Right lung (tissue), 10 donors: ENCODE measurements at places on chromosomes 13 and 19.
A peak's percentile ranks its signal among the peaks of the same experiment; 100 is the strongest.

DNA sequence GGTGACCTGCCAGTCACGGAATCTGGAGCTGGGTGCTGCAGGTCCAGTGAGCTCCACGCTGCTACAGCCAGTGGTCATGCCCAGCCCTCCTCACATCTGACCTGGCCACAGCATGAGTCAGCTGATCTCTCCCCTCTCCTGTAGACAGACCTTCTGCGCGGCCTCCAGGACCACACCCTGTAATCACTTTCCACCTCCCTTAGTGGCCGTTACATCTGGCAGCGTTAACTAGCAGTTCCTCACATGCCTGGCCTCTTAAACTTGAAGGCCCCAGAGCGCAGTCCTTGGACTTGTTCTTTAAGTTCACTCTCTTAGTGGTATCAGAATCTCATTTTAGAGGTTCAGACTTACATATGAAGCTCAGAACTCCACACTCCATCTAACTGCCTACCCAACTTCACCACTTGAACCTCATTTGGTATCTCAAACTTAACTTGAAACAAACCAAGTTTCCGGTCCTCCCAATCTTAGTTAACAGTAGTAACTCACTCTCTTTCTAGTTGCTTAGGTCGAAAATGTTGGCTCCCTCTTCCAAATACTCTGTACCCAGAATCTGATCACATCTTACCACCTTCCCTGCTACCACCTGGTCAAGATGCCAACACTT, 22.7 kb downstream of the MIPEP start:
- no peak for DNase-seq

GRCh38 chr19:46720503-46721239, 3.8 kb upstream of the PRKD2 start:
- DNase-seq: no peak

GRCh38 chr13:109605846-109606245, 180.5 kb downstream of the IRS2 start:
- peak; percentile 76 for DNase-seq

DNA sequence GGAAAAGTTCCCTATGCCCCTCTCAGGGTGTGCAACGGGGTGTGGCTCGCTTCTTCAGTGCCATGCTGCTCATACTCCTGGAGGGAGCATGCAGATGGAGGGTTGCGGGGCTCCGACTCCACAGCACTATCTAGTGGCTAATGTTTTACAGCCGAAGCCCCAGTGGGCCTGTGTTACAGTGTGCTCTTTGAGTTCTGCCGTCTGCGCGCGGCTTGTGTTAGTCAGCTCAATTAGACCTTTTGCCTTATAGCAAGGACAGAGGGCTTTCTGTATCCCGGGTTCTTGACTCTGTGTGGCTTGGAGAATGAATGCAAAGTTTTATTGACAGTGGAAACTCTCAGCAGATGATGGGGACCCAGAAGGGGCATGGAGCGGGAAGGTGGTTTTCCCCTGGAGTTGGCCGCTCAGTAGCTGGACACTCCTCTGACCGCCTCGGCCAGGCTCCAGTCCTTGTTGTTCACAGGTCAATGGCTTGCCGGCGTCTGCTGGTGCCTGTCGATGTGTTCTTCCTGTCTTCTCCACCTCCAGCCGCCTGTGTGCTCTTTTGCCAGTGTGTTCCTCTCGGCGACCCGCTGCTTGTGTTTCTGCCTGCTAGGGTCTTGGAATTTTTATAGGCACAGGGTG, 383.4 kb downstream of the LMO7 start:
- DNase-seq: no peak

DNA sequence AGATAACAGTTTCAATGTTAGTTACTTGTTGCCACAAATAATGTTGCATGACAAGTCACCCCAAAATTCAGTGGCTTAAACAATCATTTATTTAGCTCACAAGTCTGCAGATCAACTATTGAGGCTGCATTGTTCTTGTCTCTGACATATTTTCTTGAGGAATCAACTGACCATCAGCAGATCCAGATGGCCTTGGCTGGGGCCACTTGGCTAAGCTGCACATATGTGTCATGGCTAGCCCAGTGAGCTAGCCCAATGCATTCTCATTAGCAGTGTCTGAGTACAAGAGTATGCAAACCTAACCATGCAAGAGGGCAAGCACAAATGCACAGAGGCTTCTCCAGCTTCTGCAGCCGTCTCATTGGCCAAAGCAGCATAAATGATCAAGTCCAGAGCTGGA, 180.4 kb downstream of the DNAJC15 start:
- DNase-seq: no peak

GRCh38 chr13:37148501-37148900, 43.0 kb upstream of the CSNK1A1L start:
- DNase-seq: no peak

- no peak for DNase-seq
Observed at GRCh38 chr19:13823901-13824300, 28.7 kb downstream of the ZSWIM4 start.

DNA sequence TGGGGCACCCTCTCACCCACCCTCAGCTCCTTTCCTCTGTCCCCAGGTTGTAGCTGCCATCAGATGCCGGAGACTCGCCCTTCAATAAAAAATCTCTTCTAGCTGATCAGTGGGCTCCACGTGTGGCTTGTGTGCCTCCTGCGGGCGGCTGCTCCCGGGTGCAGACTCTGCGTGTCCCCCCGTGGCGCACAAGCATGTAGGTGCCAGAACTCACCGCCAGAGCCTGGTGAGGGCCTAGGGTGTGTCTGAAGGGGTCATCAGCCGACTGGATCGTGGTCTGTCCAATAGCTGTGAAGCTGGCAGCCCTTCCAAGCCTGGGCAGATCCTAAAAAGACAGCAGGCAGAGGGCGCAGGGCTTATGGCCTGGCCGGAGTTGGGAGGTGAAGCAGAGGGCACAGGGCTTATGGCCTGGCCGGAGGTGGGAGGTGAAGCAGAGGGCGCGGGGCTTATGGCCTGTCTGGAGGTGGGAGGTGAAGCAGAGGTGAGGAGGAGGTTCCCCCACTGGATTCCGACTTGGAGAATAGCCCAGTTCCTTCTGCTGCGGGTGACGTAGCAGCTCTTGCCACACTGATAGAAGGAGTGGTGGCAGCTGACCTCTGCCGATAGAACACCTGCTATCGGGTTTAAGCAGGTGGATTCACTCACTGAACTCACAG, 11.7 kb downstream of the NOP53 start:
- DNase-seq: no peak

DNA sequence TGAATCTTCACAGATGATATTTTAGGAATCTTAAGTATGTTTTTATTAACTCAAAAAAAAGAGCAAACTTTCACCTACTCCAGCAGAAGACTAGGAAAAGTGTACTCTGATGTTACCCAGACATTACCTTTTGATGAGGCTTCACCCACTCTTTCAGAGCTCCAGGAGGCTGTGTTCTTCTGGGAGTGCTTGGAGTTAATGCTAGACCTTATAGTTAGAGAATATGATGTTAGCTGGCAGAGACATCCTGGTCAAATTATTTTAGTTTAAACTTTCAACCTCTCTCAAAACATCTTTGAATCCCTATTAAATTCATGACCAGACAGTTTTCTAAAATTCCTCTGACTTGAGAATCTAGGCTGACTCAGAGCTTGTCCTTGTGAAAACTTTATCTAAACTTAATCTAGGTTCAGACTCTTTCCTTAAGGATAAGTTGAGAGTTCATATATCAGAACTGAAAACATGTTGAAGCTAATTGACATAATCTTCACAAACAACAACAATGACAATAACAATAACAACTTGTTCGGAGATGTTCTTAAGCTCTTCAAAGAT, 82.8 kb downstream of the ITGBL1 start:
- DNase-seq: no peak

GRCh38 chr13:51758691-51759090, 45.3 kb downstream of the DHRS12 start:
- no peak for DNase-seq

DNA sequence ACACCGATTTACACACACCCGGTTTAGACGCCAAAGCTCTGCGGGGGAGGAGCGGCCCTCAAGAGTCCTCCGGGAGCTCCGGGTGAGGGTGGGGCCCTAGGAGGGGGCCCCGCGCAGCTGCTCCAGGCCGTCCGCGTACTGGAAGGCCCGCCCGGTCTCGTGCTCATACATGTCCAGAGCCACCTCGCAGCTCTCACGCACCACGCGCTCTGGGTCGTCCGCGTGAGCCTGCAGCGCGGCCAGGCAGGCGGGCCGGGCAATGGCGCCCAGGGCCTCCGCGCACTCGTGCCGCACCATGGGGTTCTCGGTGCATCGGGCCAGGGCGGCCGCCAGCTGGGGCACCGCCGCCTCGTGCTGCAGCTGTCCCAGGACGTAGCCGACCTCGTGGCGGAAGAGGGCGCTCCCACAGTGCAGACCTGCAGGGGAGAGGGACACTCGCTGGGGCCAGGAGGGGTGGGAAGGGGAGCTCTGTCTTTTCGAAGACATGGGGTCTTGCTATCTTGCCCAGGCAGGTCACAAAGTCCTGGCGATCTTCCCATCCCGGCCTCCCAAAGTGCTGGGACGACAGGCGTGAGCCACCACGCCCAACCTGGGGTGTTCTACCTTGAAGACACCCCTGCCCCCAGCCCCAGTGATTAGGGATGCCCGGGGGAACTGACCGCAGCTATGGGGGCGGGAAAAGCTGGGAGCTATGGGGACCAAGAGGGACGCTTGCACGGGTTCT, 8.3 kb upstream of the SMIM44 start:
- DNase-seq: no peak

GRCh38 chr19:8041531-8041931, 11.0 kb upstream of the CCL25 start:
- no peak for DNase-seq

DNA sequence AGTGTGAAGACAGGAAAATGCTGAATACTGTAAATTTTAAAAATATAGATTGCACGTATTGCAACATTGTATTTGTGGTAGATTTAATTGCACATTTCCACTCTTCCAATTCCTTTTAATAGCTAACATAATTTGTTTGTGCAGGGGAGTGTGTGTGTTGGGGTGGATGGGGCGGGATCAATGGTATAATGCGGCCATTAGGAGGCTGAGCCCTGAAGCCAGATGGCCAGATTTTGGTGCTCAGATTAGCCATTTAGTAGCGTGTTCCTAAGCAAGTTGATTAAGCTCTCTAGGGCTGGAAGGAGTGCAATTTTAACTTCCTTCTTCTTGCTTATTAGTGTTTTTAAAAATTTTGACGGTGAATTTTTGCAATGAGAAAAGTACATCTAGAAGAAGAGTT, 5.8 kb downstream of the OXGR1 start:
- DNase-seq: no peak

GRCh38 chr19:48530066-48530720, 18.6 kb upstream of the LMTK3 start:
- DNase-seq: no peak

GRCh38 chr13:93539914-93540313, 313.3 kb downstream of the GPC6 start:
- DNase-seq: no peak

- peak; percentile 96 for DNase-seq
Observed at GRCh38 chr19:58575183-58576041, 2.3 kb upstream of the MZF1 start.

DNA sequence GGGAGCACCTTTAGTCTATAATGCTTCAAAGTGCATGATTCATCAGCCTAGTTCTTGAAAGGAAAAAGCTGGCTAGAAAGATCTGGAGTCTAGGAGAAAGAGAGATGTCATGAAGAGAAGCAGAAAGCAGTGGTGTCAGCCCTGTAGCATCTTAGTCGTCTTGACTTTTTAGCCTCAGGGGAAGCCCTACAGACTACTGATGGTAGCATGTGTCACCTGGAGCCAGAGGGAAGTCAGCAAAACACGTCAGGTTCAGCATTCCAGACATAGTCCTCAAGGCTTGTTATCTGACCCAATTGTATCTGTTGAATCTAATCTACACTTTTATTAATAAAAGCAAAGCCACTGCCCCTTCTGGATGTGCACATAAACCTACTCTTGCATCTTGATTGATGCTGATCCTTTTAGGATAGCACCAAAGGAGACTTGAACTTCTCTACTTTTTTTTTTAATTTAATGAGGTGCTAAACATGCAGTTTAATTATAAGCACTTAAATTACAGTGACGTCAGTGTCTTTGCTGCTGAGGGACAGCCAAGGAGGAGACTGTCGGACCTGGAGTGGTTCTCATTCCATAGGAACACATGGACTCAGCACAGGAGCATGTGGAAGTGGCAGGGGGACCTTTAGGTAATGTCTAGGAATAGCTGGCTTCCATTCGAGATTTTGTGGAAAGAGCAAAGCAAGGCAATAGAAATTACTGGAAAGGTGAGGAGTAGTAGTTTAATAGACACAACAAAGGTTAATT, 525.5 kb upstream of the SGCG start:
- DNase-seq: no peak

DNA sequence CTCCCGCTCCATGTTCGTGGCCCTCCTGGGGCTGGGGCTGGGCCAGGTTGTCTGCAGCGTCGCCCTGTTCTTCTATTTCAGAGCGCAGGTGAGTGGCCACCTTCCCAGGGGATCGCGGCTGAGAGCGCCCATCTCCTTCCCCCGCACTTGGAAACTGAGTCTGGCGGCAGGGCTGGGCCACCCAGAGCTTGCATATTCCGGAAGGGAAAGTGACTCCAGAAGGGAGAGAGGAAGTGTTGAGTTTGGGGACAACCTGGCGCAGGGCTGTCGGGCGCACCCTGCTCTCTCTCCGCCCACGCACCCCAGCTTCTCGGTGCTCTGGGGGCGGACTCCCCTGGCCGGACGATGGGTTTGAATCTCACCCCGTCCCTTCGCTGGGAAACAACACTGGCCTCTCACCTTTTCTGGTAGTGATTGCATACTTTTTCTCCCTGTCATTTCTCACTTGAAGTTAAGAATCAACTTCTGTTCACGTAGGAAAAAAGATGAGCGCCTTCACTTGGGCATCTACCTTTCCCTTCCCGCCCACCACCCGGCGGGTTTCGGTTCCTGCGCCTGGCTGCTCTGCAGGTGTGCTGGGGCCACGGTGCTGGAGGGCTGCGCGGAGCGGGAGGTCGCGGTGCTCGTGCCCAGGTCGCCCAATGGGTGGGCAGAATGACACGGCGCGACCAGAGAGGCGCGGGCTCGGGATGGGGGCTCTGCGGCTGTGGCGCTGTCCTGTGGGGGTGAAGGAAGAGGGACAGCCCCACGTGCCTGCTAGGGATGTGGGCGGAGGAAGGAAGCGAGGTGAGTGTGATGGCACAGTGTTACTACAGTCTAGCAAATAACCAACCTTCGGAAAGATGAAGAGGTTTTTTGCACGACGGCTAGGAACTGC, 721 bp downstream of the TNFSF11 start:
- DNase-seq: no peak
